ENCODE measurements at places on chromosomes 7 and 10.

DNA sequence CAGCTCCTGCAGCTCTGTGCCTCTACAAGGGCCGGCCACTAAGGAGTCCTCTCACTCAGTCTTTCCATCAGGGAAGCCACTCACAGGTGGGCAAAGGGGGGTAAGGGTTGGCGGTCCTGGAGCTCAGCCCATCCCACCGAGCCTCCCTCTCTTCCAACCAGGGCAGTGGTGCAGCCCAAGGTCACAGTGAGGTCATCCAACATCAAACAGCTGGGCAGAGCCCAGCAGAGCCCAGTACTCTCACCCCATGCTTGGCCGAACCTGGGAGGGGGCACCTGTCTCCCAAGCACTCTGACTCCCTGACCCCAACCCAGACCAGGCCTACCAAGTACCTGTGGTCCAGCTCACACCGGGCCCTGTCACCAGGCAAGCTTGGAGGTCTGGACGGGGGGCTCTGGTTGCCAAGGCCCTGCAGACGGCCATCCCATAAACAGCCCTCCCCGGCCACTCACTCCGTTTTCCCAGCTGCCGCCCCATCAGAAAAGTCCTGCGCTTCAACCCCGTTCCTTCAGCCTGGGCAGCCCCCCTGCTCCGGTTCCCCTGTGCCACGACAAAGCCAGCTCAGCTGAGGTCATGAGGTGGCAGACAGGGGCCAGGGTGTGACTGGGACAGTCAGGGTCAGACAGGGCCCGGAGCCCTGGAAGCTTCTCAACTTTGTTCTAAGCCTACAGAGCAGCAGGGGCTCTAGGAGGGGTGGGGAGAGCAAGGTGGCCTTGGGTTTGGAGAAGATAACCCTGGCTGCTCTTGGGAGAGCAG is 27.5 kb downstream of the PDGFA start:
- DNase-seq: no peak

DNA sequence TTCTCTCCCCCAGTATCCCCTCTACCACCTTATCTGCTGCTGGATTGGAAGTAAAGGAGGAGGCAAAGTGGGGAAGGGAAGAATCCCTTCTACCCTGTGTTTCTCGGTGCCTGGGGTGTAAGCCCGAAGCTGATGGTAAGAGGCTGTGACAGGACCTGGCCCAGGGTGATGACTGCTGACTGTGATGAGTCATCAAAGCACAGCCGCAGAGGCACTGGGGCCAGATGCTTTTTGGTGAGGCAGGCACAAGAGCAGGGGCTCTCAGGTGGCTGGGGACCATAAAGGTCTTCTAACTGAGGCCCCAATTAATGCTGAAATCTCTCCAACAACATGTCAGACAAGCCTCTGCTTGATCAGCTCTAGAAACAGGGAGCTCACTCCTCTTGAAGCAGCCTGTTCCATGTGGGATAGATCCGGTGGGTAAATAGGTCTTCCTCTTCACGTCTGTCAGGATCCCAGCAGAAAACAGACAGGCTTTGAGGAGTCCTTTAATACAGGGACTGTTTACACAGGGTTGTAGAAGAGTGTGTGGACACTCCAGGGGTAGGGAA is 86.1 kb upstream of the PCBD1 start:
- peak; percentile 8 for DNase-seq

DNA sequence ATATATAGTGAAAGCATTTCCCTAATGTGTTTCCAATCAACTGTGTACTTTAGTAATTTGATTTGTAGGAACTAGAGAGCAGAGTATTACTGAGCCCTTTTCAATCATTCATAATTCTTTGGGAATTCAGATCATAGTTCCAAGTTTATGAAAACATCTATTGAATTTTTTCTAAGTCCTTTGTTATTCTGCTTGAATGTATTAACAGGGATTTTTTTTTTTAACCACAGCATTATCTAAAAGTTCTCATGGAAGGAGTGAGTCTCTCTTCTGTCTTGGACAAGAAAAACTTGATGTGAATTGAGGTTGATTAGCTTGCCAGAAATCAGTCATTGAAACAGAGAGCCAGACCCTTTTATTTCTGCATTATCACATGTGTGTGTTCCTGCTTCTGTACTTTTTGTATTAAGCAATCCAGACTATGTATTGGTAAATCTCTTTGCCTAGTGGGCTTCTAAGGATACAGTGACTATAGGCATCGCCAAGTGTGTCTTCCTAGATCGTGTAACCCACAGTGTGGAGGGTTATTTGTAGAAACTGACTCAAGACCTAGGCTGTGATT is 59.9 kb downstream of the BMPER start:
- peak; percentile 62 for DNase-seq

- no peak for DNase-seq
Measured at GRCh38 chr10:75572478-75572877, 141.1 kb downstream of the LRMDA start.

DNA sequence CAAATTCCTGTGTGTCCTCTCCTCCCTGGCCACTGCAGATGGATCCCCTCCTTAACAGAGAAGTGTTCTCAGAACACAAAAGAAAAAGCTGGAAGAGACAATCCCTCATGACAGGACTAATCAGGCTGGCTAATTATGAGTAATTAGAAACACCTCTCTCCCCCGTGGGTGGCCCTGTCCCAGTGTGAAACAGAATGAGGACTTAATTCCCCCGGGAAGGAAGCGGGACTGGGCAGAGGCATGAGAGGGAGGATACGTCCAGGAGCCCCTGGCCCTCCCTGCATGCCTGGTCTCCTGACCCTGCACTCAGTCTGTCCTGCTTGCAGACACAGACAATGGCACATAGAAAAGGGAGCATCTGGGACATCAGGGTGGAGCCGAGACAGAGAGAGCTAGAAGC is 7.6 kb upstream of the ADCYAP1R1 start:
- no peak for DNase-seq
